Endothelial cell (in vitro differentiated cells): ENCODE measurements at places on chromosomes 2 and 18. TPM values are rescaled to one million over a fixed set of nuclear protein-coding genes. Genes with fewer than 3 reads are reported as not detected.

The TEX44 gene
- total RNA-seq = not detected

The HAAO gene
- total RNA-seq = 6.0 TPM

The ST6GAL2 gene
- total RNA-seq = 10.9 TPM

- no peak overlapping the region for H3K4me3 ChIP-seq
- no peak for DNase-seq
- H3K36me3 ChIP-seq = no peaks in the 10 kb centered on the region
- H3K27ac ChIP-seq = no peak overlapping the region
- no peaks in the 10 kb centered on the region for H3K27me3 ChIP-seq
These were observed 8.6 kb downstream of the ITGA4 start for GRCh38 chr2:181465676-181466375.

DNA sequence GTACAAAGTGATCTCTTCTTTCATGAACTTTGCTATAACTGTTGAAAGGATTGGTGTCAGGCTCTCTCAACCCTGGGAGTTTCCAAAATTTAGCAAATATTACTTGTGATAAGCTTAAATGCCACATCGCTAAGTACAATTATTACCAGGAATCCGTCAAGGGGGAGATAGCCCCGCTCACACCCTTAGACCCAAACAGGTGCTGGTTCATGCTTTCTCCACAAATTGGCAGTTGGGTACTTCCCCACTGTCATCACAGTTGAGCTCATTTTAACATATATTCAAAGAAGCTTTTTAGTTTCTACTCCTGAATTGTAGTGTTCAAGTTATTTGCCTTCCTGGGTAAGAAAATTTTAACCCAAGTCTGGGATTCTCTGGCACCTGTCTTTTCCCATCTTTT is 29.8 kb upstream of the EPB41L5 start:
- no peak overlapping the region for H3K4me3 ChIP-seq
- H3K27me3 ChIP-seq = peaks cover 3% of the 10 kb centered on the region
- H3K36me3 ChIP-seq = peaks cover 3% of the 10 kb centered on the region
- DNase-seq = no peak
- no peaks in the 10 kb centered on the region for H3K4me1 ChIP-seq

- H3K27me3 ChIP-seq = no peaks in the 10 kb centered on the region
- DNase-seq = no peak
- H3K27ac ChIP-seq = no peak overlapping the region
- peaks cover 18% of the 10 kb centered on the region for H3K4me1 ChIP-seq
These were observed 12.7 kb downstream of the SPIRE1 start for GRCh38 chr18:12645254-12645653.

DNA sequence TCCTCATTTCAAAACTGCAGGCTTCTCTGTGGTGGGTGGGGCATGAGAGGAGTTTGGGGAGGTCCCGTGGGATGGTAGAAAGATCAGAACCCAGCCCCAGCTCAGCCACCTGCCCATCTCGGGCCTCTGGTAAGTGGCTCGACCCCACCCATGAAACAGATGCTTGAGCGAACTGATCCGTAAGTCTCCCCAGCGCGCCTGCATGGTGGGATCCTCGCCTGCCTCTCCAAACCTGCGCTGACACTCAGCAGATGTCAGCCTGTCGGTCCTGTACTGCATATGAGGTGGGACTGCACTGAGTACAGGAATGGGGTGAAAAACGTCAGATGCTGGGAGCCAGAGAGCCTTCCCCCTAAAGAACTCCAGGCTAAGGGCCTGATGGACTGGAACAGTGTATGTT is 15.9 kb upstream of the RPL31 start:
- no peak overlapping the region for H3K27ac ChIP-seq
- H3K36me3 ChIP-seq = peaks cover 28% of the 10 kb centered on the region
- DNase-seq = no peak

GRCh38 chr2:59680863-59681262 is 872.6 kb downstream of the BCL11A start:
- DNase-seq = no peak
- H3K27me3 ChIP-seq = no peaks in the 10 kb centered on the region
- no peaks in the 10 kb centered on the region for H3K4me1 ChIP-seq
- H3K36me3 ChIP-seq = no peaks in the 10 kb centered on the region
- H3K4me3 ChIP-seq = no peak overlapping the region

DNA sequence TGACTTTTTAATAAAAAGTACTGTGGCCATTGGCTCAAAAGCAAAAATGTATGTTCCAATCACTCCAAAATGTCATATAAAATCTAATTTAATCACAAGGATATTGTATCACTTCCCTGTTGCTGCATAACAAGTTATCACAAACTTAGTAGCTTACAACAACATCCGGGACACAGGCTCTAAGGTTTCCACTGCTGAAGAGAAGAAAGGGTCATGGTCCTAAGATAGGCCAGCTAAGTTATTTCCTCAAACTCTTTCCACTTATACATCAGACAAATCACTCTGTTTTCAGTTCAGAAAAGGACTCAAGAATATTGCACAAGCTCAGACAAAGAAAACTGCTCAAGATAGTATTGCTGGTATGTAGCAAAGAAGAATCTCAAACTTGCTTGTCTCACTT is 78.5 kb upstream of the SULT1C3 start:
- no peak for DNase-seq
- H3K4me3 ChIP-seq = no peak overlapping the region
- H3K4me1 ChIP-seq = no peaks in the 10 kb centered on the region
- H3K27ac ChIP-seq = no peak overlapping the region
